ENCODE measurements at places on chromosomes 16 and 17.
A peak's percentile ranks its signal among the peaks of the same experiment; 100 is the strongest.

DNA sequence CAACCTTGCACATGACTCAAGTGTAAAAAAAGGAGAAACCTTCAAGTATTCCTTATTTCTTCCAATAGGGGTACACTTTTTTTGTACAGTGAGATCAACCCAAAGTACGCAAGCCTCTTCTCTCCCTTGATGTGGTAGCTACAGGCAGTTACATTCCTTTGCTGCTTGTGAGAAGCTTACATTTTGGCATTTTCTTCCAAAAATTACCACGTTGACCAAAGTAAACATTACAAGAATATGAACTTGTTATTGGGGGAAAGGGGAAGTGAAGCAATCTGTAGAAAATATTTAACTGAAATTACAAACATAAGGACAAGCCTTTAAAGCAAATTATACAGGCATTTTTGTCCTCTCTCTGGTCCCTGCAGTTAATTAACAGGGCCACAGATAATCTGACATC lies 97.0 kb upstream of the TOB1 start:
- peak; percentile 10 for DNase-seq

DNA sequence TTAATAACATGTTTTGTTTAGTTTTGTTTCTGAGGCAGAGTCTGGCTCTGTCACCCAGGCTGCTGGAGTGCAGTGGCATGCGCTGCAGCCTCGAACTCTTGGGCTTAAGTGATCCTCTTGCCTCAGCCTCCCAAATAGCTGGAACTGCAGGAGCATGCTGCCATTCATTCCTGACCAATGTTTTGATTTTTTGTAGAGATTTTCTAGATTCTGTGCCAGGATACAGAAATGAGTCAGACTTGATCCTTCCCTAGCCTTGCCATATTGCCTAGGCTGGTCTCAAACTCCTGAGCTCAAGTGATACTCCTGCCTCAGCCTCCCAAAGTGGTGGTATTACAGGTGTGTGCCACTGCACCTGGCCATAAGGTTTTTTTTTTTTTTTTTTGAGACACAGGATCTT lies 17.7 kb downstream of the TAOK1 start:
- no peak for DNase-seq

GRCh38 chr16:54176376-54176901 lies 110.1 kb downstream of the IRX3 start:
- peak; percentile 69 for DNase-seq

GRCh38 chr17:37696366-37696765 lies 48.5 kb downstream of the HNF1B start:
- DNase-seq: no peak

GRCh38 chr17:68200689-68201417 lies 47.0 kb upstream of the AMZ2 start:
- peak; percentile 41 for DNase-seq

- no peak for DNase-seq
Measured at GRCh38 chr16:11183035-11183812, 72.8 kb downstream of the SOCS1 start.

GRCh38 chr16:47519546-47519945 lies 58.4 kb downstream of the PHKB start:
- DNase-seq: no peak

DNA sequence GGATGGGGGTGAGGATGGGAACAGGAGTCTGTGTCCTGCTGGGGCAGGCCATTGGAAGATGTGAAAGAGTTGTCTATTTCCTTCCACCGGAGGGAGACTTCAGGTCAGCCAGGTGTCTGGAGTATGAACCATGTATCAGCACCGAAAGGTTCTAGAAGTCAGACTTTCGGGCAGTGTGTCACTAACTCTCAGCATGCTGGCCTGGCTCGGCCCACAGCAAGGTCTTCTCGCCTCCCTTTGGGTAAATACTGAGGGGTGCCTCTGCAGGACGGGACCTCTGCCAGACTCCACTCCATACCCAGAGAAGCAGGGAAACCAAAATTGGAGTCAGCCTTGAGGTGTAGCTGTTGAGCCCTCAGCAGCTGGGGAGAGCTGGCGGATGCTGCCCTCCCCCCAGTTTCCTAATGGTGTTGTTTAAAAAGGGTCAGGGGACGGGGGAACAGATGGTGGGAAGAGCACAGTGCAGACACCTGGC lies 507 bp downstream of the CIITA start:
- no peak for DNase-seq

DNA sequence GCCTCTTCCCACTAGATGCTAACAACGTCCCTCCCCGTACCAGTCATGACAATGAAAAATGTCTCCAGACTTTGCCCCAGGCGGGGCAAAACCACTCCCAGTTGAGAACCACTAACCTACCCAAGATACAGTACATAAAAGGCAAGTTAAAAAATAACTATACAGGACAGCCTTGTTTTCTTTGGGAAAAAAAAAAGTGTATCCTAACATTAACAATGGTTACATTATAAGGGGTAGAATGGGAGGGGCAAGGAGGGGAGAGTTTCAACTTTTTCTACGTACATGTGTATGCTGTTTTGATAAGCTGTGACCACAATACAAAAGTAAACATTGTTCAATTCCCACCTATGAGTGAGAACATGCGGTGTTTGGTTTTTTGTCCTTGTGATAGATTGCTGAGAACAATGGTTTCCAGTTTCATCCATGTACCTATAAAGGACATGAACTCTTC lies 94.9 kb downstream of the TOX3 start:
- DNase-seq: no peak

DNA sequence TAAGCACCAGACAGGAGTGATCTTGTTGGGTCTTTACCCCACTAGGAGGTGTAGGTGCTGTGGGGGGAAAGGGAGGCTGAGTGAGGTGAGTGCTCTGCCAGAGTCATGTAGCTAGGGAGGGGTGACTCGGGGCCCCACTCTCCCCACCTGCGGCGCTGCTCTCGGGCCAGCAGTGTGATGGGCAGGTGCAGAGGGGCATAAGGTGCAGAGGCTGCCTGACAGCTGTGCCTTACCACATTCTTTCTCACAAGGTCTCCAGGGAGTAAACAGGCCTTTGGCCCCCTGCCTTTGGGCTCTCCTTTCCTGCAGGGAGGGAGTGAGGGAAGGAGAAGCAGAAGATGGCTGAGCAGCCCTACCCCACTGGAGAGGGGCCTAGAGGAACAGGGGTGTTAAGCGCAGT lies 4.5 kb upstream of the CNP start:
- DNase-seq: no peak

- no peak for DNase-seq
Measured at GRCh38 chr17:31497994-31498826, 106.7 kb downstream of the RAB11FIP4 start.

- peak; percentile 74 for DNase-seq
Measured at GRCh38 chr16:79217375-79218011, 383.0 kb downstream of the MAF start.

GRCh38 chr17:32654324-32654723 lies 167.5 kb downstream of the CDK5R1 start:
- peak; percentile 53 for DNase-seq

Measured in MV-4-11 (cell line).